Amniotic stem cell (primary cell): ENCODE measurements at places on chromosomes 5 and 9.

DNA sequence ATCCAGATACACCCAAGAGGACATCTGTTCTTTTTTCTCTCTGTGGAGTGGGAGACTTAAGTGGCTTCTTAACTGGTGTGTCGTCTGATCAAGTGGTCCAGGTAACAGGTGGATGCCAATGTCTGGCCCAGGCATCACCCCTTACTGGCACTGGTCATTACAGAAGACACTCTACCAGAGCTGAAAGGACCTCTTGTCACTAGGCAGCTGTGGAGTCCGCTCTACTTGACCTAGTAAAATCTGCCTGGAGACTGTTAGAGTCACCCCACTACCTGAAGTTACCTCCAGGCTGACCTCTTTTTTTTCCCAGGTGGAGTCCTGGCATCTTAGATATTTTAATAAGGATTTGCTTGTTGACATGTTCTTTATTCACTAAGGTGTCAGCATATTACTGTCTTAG is 22.5 kb downstream of the FXN start:
- no peak for DNase-seq

- no peak for DNase-seq
These were observed 1.7 kb downstream of the PHF2 start for GRCh38 chr9:93577975-93578682.

DNA sequence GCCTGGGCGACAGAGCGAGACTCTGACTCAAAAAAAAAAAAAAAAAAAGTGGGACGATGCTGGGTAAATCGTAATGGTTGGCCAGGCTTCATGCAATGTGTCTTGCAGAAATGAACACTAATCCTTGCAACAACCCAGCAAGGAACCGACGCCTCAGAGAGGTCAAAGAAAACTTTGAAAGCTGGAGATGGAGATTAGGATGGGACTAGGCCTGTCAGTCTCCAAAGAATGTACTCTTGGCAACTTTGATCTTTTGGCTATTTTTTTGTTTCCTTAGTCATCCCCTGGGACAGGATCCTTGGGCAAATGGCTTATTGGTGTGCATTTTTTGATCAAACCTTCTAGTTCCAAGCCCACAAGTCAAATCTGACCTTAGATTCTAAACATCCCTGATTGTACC is 10.6 kb upstream of the PWWP2A start:
- DNase-seq: no peak

DNA sequence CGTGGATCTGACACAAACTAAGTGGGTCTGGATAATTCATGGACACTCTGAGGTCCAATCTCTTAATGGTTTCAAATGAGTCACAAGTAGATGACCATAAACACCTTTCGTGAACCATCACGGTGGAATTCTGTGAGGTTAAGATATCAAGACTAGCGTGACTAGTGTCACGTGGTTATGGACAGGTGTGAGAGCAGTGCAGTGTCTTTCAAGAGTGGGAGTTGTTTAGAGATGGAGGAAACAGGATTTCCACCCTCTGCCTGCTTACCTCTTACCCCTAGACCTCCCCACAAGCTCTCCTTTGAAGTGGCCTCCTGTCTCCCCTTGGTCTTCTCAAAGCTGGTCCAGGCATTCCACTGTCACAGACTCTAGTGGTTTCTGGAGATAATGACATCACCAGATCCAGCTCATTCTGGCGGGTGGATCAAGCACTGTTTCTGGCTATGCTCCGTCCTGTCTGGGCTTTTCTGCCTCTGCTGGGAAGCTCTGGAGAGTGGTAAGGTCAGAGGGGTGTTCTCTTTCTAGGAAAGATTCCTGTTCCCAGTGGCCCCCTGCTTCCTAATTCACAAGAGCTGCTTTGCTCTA is 20.0 kb upstream of the ZNF782 start:
- DNase-seq: no peak

- no peak for DNase-seq
These were observed 849.8 kb upstream of the CDH6 start for GRCh38 chr5:30343707-30344106.

DNA sequence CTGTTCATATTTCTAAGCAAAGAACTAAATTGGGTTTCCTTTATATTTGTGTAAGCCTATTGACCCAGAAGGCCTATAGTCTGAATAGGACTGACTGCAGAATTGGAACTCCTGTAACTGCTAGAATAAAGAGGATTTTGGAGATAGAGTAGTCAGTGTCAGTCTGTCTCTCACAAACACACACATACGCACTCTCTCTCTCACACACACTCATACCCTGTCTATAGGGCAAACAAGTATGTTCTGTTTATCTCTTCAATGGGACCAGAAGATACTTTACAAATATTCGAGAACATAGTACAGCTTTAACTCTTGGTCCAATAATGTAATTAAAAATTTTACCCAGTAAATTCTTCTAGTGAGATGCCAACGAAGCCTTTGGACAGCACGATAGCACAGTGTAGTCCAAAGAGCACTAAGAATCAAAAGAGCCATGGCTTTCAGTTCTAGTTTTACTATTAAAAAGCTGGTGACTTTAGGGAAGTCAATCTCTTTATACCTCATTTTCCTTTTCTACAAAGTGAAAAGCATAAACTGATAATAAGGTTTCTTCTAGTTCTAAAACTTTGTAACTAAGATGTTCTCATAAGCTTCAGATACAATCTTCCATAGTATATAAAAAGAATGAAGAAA is 19.3 kb downstream of the ABHD17B start:
- no peak for DNase-seq

GRCh38 chr5:63401436-63402046 is 560.7 kb downstream of the HTR1A start:
- no peak for DNase-seq

DNA sequence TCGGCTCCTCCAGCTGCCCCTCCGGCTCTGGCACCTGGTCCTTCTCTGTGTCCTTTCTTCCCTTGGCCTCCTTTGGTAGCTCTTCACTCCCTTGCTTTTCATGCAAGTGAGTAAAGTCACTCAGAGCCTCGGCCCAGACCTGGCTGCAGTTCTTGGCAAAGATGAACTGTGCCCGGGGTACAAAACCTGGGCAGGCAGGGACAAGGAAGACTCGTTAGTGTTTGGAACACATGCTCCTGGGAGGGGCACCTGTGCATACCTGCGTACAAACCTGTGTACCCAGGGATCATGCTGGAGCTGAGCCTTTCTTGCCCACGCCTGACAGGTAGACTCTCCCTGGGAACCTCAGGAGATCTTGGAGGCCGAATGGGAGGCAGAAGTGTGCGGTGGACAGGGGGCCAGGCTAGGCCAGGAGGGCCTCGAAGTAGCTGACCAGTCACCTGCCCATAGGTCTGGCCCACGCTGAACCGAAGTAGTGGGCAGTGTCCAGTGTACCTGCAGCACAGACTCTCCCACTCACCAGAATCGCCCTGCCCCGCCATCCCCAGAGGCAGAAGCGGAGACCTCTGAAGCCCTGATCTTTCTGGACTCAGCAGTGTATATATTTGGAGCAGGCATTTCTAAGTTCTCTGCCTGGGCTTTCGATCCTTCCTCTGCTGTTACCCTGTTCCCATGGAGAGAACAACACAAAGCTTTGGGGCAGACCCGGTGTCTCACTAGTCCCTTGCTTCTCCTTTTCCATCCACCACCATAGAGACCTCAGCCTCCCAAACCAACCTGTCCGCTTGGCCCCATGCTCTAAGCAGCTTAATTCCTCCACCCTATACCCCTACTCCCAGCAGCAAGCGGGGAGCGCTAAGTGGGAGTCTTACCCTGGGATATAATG is 41.9 kb upstream of the TESK1 start:
- DNase-seq: no peak
